NK-92 treated with Interleukin-12 subunit alpha and Interleukin-12 subunit beta, amount 100 ng/mL, for 24 hours (cell line): ENCODE measurements at places on chromosomes 6 and 20.

DNA sequence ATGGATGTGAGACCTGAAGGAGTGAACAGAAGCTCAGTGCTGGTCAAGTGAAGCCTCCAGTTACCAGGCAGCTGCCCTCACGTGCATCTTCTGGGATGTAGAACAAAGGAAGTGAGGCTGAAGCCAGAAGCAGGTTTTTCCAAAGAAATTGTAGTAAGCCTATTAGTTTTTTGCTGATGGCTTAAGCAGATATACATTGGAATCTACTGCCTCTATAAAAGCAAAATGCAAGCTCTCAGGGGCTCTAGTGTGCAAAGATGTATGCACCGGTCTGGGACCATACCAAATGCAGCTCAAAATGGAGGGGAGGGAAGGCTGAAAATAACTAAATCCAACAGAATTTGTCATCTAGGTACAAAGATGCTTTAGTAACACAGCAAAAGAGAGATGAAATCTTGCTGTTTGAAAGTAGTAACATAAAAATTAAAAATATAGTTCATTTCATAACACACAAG, 77.0 kb downstream of the DTNBP1 start:
- no peak for DNase-seq

GRCh38 chr20:36860811-36861624, 14.9 kb upstream of the TLDC2 start:
- no peak for DNase-seq

DNA sequence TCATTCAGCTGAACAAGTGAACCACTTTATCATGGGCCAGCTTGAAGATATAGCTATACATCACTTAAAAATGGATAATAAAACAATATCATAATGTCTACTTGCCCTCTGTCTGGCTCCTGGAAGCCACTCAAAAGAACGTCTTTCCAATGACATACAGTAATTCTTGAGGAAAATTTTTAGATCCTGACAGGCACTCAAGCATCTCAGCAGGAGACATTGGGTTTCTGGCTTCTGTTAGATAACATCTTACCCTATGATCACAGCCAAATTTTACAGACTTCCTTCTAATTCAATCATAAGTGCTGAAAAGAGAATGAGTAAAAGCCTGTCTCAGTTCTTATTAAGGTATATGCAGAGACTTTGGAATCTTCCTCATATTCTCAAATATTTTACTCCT, 330 bp downstream of the CGA start:
- DNase-seq, result no peak

GRCh38 chr20:2311329-2311728, 15.5 kb downstream of the TGM3 start:
- DNase-seq, result no peak

DNA sequence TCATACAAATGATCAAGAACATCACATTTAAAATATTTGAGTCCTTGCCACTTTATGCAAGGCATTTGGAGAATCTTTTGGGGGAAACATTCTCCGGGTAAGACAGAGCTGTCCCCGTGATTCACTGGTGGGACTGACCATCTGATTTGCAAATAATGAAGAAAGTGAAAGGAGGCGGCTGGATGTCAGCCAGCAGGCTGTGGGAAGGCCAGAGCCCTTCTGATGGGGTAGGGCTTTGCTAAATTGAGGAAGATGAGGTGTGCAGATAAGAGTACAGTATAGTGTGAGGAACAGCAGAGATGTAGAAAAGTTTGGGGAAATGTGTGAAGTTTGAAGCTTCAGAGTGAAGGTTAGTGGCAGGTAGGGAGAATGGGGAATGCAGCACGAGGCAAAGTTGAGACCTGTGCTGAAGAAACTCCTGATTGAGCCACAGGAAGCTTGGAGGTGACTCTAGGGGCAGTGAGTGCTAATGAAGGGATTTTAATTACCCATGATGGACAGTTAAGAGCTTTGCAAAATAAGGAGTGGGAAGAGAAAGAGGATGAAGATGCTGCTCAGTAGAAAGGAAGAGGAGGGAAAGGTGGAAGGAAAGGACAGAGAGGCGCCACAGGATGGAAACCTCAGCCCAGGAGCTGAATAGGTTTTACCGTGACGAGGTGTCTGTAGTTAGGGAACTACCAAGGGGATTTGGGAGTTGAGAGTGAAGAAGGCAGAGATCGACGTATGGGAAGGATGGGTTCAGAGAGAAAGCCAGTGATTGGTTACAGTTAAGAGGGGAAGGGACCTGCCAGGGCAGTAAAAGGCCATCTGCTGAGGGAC, 68.7 kb downstream of the SNX9 start:
- DNase-seq, result no peak

DNA sequence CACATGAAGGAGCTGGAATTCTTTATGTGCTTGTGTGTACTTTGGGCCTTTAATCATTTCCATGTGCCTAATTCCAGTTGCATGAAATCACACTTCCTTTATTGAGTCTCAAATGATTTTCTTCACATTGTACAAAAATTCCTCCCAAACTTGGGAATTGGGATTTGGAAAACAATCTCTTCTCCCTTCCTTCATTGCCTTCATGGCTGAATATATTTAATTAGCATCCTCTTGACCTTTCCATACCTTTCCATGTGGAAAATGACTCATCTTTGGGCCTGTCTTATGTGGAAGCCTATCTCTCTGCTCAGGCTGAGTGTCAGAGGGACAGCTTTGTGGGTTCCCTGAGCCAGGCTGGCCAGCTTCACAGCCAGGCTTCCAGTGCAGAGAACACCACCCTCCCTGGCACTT, 33.0 kb upstream of the CDH4 start:
- no peak for DNase-seq

DNA sequence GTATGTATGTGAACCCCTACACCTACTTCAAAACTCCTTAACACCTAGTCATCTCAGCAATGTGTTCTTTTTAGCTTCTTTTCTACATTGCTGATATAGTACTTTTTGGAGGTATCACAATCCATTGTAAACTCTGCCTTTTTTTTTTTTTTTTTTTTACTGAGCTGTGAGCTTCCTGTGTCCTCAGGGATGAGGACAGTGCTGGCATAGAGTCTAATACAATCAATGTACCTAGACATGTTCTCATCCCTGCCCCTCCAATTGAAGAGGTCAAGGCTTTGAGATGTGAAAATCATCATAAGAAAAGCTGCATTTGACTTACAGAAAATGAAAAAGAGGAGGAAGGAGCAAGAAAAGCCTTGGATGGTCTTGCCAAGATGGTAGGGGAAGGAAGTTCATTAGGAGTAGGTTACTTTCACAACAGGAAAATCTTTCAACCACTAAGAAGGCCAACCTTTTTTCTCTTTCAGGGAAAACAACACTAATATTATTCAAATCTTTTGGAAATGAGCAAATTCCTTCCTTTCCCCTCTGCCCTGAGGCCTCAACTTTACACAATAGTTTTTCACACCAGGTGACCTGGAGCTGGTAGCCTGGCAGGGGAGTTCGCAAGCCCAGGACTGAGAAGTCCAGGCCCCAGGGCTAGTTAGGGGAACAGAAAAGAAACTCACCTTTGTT, 2.8 kb upstream of the JARID2 start:
- no peak for DNase-seq

GRCh38 chr20:37259031-37259430, 2.6 kb downstream of the GHRH start:
- DNase-seq, result no peak

GRCh38 chr6:140821196-140821595, 1311.5 kb upstream of the GJE1 start:
- no peak for DNase-seq

DNA sequence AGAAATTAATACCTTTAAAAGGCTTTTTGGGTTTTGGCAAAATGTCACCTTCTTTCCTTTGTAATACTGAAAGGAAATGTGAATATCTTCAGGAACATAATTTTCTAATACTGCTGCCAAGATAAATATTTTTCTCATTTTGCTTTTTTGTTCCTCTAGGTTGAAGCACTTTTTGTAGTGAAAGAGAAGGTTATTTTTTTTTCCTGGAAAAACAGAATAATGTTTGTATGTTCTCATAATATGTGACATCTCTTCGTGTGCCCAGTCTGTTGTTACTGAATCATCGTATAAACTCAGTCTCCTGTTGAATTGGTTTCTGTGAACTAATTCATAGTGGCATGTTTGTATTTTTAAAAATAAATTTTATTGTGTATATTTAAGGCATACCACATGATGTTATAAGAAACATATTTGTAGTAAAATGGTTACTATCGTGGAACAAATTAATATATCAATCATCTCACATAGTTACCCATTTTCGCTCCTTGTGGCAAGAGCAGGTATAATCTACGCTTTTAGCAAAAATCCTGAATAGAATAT, 74.4 kb downstream of the SH3BGRL2 start:
- no peak for DNase-seq

GRCh38 chr6:6405031-6405430, 84.6 kb upstream of the F13A1 start:
- no peak for DNase-seq

DNA sequence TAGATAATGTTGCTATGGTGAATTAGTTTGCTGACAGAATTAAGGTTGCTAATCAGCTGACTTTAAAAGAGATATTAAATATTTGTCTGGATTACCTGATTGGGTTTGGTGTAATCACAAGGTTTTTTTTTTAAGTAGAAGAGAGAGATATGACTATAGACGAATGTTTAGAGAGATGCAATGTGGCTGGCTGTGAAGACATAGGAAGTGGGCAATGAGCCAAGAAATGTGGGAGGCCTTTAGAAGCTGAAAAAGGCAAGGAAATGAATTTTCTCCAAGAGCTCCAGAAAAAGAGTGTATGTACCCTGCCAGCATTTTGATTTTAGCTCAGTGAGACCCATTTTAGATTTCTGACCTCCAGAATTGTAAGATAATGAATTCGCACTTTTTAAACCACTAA, 598.3 kb downstream of the PKHD1 start:
- no peak for DNase-seq

DNA sequence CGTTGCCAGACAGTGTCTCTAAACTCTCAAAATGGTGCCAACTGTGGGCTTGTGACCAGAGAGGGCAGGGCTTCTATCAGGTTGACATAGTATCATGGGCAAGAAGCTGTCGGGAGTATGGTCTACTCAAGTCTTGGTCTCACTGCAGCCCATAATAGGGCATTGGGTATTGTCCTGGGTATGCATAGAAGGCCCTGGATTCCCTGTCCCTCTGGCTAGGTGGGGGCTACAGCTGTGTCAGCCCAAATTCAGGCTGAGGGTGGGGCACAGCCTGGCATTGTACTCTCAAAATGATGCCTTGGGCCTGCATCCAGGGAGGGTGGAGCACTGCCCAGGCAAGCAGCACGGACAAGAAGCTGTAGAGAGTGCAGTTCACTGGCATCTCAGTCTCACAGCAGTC, 408.8 kb upstream of the MAN1A1 start:
- no peak for DNase-seq

- DNase-seq, result no peak
Measured at GRCh38 chr6:130755368-130756034, 71.7 kb upstream of the SMLR1 start.

DNA sequence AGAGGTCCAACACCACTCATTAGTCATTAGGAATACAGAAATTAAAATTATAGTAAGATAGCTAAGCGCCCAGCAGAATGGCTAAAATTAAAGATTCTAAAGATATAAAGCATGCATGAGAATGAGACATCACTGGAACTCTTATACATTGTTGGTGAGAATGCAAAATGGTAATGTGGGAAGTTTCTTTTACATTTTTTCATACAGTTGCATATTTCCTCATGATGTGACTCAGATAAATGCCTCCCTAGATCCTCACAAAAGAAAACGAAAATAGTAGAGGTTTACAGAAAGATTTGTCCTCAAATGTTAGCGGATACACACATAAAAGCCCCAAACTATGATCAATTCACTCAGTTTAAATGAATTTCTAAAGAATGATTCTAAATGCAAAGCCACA, 633.7 kb upstream of the GJE1 start:
- DNase-seq, result no peak

- no peak for DNase-seq
Measured at GRCh38 chr6:109897025-109897424, 81.1 kb upstream of the GPR6 start.

GRCh38 chr6:90870561-90870960, 283.7 kb upstream of the MAP3K7 start:
- no peak for DNase-seq

DNA sequence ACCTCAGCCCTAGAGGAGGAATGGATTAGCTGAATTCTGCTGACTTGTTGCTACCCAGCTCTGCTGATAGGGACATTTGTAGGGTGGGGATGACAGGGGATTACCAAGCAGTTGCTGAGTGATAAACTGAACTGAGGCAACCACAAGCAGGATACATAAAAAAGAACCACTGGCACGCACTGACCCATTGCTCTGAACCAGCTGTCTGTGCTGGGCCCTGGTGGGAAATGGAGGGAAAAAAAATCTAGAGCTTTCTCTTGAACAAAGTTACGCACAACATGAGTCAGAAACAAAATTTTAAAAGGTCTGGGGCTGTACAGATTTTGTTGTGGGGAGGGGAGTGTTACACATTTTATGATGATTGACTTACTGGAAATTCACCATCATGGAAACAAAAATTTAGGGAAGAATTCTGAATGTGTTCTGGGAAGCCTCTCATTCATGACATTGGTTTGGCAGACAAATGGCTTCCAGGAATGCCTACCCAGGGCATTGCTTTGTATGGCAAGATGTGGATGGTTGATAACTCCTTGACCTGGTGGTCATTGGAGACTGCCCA, 37.7 kb downstream of the FOXO3 start:
- no peak for DNase-seq

GRCh38 chr20:16205507-16205906, 367.7 kb downstream of the KIF16B start:
- no peak for DNase-seq

DNA sequence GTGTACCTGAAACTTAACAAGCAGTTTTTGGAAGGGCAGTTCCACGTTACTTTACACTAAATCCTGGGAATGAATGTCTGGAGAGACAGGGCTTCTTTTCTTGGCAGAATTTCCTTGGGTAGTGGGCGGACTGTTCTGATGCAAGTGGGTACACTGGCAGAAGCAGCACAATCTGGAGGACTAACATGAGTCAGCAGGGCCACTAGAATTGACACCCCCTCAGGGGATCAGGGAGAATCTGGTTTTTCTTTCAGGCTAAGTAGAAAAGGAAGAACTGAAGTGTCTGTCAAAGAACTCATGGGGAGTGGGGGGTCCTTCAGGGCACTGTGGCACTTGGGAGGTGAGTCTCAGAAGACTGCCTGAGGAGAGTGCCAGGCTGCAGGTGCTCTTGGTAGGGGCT, 34.6 kb downstream of the PANK2 start:
- no peak for DNase-seq

GRCh38 chr6:142236691-142237090, 65.1 kb upstream of the ADGRG6 start:
- DNase-seq, result no peak

GRCh38 chr6:135188718-135189117, 7.6 kb downstream of the MYB start:
- no peak for DNase-seq
